Activated CD8-positive, alpha-beta T cell treated with anti-CD3 and anti-CD28 coated beads for 36 hours (primary cell): ENCODE measurements at places on chromosomes 13 and 19. TPM values are rescaled to one million over a fixed set of nuclear protein-coding genes. Genes with fewer than 3 reads are reported as not detected.

The IGFLR1 gene
- total RNA-seq: 143 TPM

The FUT3 gene
- total RNA-seq: not detected

The ATXN8OS gene
- not detected for total RNA-seq

The DLEU7 gene
- not detected for total RNA-seq

The PNMA8A gene
- not detected for total RNA-seq

The FCAR gene
- not detected for total RNA-seq

The DUXA gene
- total RNA-seq: not detected

The CD33 gene
- total RNA-seq: 0.54 TPM

The CTXN1 gene
- total RNA-seq: 0.74 TPM

The SYNGR4 gene
- not detected for total RNA-seq

The ALOX5AP gene
- total RNA-seq: 40.5 TPM

DNA sequence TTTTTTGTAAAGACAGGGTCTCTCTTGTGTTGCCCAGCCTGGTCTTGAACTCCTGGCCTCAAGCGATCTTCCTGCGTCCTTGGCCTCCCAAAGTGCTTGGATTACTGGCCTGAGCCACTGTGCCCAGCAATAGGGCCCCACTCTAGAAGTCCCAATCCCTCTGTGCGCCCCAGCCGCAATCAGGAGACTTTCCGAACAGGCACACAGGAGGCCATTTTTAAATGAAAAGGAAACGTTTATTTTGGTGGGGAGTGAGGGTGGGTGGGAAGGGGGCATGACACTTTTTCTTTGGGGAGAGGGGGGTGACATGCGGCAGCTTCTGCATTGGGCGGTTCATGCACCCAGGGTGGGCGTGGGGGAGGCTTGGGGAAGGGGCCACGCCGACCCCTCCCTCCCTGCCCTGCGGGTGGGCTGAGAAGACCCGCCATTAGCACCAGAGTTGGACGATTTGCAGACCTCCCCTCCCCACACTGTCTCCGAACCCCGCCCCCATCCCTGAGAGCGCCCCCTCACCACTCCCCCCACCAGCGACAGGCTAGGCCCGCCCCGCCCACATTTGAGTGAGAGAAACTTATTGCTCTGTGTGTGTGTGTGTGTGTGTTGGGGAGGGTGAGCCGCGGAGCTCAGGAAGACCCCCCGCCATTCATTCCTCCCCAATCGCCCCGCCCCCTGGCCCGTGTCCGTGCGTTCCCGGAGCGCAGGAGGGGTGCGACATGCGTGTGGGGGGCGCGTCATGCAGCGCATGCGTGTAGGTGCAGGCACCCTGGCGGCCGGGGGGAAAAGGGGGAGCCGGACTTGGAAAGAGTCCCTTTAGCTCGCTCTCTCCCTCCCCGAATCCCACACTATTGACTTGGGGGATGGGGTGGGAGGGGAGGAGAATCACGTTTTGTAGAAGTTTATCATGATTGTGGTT is 17.2 kb downstream of the KCNC3 start:
- DNase-seq: no peak

DNA sequence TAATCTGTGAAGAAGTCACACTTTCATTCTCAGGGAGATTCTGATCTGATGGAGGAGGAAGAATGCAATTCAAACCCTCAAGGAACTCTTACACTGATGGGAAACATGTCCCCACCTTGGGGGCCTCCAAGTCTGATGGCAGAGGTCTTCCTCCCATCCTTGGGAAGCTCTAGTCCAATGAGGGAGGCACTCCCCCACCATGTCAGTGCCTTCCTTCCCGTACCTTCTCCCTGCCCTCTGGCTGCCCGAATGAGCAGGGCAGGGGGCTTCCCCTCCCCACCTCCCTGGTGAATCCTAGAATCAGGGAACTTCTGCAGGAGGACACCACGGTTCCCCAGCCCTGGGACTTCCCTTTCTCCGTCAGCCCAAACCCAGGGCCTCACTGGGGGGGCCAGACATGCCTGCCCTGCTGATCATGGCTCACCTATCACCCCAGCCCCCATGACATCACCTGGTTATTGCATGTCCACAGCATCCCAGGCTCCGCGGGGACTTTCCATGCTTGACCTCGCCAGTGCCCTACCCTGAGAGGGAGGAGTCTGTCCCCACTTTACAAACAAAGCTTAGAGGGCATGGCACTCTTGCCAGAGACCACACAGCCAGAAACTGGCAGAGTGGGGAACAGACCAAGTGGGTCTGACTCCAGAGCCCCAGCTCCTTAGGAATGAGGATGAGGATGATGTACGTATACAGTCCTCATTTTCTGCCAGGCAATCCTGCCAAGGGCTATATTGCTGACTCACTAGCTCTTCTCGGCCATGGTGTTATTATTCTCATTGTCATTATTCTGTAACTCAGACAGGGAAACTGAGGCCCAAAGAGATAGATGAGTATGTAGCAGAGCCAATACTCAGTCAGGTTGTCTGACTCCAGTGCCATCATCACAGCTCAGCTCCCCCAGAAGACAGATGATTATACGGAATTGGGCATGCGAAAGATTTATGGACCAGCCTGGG is 9.6 kb upstream of the BCL3 start:
- no peak for DNase-seq

- DNase-seq: no peak
These were observed 720.3 kb downstream of the UQCRFS1 start for GRCh38 chr19:28492621-28493020.

GRCh38 chr13:41756198-41756880 is 204.6 kb downstream of the VWA8 start:
- no peak for DNase-seq

- no peak for DNase-seq
These were observed 24.7 kb downstream of the METTL21C start for GRCh38 chr13:102670130-102670529.

DNA sequence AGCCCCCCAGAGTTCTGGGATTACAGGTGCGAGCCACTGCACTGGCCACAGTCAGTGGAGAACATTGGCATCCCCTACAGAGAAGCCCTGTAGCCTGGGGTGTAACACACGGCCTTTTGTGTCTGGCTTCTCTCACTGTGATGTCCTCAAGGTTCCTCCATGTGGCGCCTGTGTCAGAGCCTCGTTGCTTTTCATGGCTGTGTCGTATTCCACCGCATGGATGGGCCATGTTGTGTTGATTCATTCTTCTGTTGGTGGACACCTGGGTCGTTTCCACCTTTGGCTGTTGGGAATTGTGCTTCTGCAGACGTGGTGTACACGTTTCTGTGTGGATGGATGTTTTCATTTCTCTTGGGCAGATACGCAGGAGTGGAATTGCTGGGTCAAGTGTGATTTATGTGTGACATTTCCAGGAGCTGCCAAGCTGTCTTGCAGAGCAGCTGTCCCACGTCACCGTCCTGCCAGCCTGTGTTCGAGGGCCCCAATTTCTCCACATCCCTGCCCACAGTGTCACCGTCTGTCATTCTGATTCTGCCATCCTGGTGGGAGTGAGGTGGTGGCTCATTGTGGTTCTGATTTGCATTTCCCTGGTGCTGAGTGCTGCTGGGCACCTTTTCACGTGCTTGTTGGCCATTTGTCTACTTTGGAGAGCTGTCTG is 59.4 kb downstream of the KDM4B start:
- no peak for DNase-seq

- DNase-seq: peak; percentile 78
These were observed 10.6 kb upstream of the RETN start for GRCh38 chr19:7658219-7658686.

- no peak for DNase-seq
These were observed 17.3 kb downstream of the ZFR2 start for GRCh38 chr19:3851254-3852176.

DNA sequence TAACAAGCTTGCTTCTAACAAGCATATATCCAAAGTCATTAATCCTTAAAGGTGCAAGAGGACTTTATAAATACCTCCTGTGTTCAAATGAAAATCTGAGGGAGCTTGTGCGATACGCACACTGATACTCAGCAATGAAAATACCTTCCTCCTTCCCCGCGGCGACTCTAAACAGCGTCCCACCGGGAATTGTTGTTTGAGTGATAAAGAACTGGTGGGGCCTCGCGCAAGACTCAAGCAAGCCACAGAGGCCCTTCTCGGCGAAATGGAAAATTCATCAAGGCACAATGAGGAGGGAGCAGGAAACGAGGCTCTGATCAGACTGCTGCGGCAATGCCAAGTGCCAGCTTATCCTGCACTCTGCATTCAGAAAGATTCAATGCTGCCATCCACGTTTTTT is 126.7 kb downstream of the ABCC4 start:
- DNase-seq: no peak

DNA sequence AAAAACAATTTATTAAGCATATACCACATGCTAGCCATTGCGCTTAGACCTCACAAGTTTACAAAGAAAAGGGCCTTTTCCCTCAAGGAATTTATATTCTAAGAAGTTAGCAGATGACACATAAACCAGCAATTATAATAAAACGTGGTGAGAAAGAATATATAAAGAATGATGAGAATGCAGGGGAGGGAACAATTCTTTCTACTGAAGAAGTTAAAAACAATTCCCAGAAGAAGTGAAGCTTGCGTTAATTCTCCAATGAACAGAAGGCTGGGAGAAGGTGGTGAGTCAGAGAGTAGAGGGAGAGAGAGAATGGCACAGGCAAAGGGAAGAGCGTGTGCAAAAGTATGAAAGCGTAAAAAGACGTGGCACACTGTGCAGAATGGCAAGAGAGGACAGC is 69.5 kb upstream of the ZDHHC20 start:
- DNase-seq: no peak

DNA sequence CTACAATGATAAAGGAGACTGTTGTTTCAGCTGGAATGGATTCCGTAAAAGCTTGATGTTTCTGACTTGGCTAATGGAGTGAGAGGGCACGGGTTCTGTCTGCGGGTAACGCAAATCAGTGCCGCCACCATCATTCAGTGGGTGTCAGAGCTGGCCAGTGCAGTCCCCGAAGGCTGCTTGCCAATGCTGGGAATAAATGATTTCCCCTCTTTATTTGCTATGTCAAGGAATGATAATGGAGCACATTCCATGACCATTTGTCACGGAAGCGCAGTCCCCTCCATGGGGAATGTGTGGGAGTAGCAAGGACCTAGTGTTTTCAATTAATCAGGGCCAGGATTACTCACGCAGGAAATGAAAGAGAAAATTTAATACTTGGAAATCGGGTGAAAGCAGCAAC is 899.3 kb downstream of the UQCRFS1 start:
- DNase-seq: no peak

GRCh38 chr13:84431646-84432045 is 549.4 kb upstream of the SLITRK1 start:
- DNase-seq: no peak

DNA sequence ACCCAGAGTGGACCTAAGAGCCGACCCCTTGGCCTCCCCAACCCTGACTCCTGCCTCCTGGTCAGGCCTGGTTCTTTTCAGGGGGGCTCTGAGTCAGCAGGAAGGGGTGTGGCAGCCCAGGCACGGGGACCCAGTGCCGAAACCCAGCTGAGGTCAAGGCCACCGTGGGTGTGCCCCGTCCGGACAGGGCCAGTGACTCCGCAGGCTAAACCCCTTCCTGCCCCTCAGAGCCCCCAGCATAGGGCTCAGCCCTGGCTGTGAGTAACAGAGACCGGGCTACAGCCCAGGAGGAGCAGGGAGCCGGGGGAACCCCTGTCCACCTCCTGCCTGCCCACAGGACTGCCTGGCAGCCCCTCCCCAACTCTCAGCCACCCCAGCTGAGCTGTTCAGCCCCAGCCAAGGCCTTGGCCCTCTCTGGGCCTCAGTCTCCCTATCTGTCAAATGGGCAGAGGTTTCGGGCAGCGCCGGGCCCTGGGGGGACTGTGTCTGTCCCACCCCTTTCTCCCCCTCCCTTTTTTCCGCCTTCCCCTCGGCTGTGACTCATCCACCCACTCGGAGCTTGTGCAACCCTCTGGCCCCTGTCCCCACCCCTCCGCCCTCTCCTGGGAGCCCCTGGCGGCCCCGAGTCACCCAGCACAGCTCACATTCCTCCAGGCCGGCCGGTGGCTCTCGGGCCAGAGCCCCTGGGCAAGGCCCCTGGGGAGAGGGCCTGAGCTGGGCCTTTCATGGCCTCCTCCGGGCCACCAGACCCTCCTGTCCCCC is 8.6 kb downstream of the ZBTB7A start:
- DNase-seq: peak; percentile 82

DNA sequence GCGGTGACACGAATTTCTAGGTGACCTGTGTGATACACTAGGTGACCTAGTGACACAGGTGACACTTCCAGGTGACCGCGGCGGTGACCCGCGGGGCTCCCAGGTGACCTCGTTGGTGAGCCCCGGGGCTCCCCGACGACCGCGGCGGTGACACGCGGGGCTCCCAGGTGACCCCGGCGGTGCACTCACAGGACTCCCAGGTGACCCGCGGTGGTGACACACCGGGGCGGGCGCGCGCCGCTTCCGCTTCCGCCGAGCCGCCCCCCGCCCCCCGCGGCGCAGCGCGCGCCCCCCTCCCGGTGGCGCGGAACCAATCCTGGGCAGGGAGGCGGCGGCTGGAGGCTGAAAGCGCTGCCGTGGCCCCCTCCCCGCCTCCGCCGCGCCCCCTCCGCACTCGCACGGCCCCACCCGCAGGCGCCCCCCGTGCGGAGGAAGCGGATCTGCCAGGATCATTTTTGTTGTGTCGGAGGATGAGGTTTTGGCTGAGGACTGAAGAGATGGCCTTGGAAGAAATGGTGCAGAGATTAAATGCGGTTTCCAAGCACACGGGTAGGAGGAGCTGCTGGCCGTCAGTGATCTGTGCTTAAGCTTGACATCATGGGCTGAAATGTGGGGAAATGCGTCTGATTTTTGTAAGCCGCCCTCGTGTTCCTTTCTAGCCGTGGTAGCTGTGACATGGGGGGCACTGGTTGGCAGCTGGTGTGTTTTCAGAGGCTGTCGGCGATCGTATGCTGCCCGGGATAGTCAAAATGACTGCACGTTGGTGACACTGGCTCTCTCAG is at the start of gene MCF2L:
MCF2L (plus strand) TSS at position 305 of the 782 bp plus-strand sequence; CDS start at position 471, 166 bp downstream.
- DNase-seq: peak; percentile 78

DNA sequence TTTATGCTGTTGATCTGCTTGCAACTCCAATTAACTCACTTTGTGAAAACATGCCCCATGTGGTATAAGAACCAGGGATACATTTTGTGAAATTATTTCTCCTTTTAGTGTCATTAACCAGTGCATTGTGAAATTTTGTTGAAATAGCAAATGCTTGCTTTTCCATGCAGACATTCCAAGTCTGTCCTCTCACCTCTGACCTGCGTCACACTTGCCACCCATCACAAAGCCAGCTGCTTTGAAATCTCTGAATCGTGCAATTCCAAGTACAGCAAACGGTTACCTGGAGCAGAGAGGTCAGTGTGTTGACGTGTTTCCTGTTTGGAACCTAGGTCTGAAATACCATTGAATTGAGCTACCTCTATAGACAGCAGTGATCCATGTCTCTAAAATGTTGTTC is 4.9 kb upstream of the SLC25A15 start:
- no peak for DNase-seq

GRCh38 chr19:7293762-7294557 is at the start of gene INSR:
INSR (minus strand) TSS chr19:7294414; CDS start chr19:7293891, 523 bp downstream.
- DNase-seq: peak; percentile 57
